Chondrocyte (in vitro differentiated cells): ENCODE measurements at places on chromosomes 7 and 10. TPM values are rescaled to one million over a fixed set of nuclear protein-coding genes. Genes with fewer than 3 reads are reported as not detected.

ANKRD61 gene
- not detected in 3 replicates for total RNA-seq

ABCB4 gene
- 0.10 to 0.15 TPM in 2 of 3 replicates, not detected in the other for total RNA-seq

COBL gene
- 0.17 TPM in 1 of 3 replicates, not detected in the others for total RNA-seq

CYP3A7 gene
- total RNA-seq: not detected in 3 replicates

EPC1 gene
- 22.0 to 31.9 TPM (median 26.8 TPM) in 3 replicates for total RNA-seq

LEP gene
- total RNA-seq: not detected in 3 replicates

SPDYE6 gene
- total RNA-seq: not detected in 3 replicates

CUEDC2 gene
- 55.1 to 64.3 TPM (median 57.7 TPM) in 3 replicates for total RNA-seq

C7orf33 gene
- not detected in 3 replicates for total RNA-seq

TEX36 gene
- total RNA-seq: not detected in 3 replicates

BHLHA15 gene
- total RNA-seq: 0.32 to 1.2 TPM in 2 of 3 replicates, not detected in the other

CDC123 gene
- total RNA-seq: 60.7 to 78.2 TPM (median 67.0 TPM) in 3 replicates

PRTFDC1 gene
- total RNA-seq: 5.9 to 13.1 TPM (median 10.1 TPM) in 3 replicates

AKR1D1 gene
- not detected in 3 replicates for total RNA-seq

SPOCK2 gene
- 0.32 to 1.4 TPM (median 0.80 TPM) in 3 replicates for total RNA-seq

DPYSL4 gene
- total RNA-seq: 19.9 to 37.6 TPM (median 35.2 TPM) in 3 replicates

POP7 gene
- 24.2 to 31.8 TPM (median 25.5 TPM) in 3 replicates for total RNA-seq

GIMAP5 gene
- total RNA-seq: not detected in 3 replicates

HMX2 gene
- not detected in 3 replicates for total RNA-seq

MRPS33 gene
- 27.9 to 36.2 TPM (median 29.4 TPM) in 3 replicates for total RNA-seq

ZNF775 gene
- total RNA-seq: 4.3 to 6.5 TPM (median 6.0 TPM) in 3 replicates

AP5Z1 gene
- total RNA-seq: 35.7 to 61.2 TPM (median 59.7 TPM) in 3 replicates

NUDT13 gene
- total RNA-seq: 1.7 to 2.2 TPM (median 2.0 TPM) in 3 replicates

FAM25G gene
- not detected in 3 replicates for total RNA-seq

SLIT1 gene
- 0.17 TPM in 1 of 3 replicates, not detected in the others for total RNA-seq

PHYHIPL gene
- 0.15 to 0.70 TPM (median 0.20 TPM) in 3 replicates for total RNA-seq

FOXP2 gene
- total RNA-seq: 12.1 to 23.1 TPM (median 12.8 TPM) in 3 replicates

ACTL6B gene
- total RNA-seq: not detected in 3 replicates

VPS50 gene
- 16.7 to 24.7 TPM (median 17.4 TPM) in 3 replicates for total RNA-seq

NOS3 gene
- total RNA-seq: not detected in 3 replicates

TRIM56 gene
- total RNA-seq: 26.1 to 35.7 TPM (median 30.4 TPM) in 3 replicates

STRIP2 gene
- total RNA-seq: 0.87 to 1.3 TPM (median 1.2 TPM) in 3 replicates

ETV1 gene
- total RNA-seq: 1.5 to 4.5 TPM (median 2.7 TPM) in 3 replicates

NPY4R gene
- total RNA-seq: 0.30 to 0.53 TPM in 2 of 3 replicates, not detected in the other

SMO gene
- 34.3 to 40.2 TPM (median 37.4 TPM) in 3 replicates for total RNA-seq

TMEM196 gene
- total RNA-seq: not detected in 3 replicates

NPFFR1 gene
- total RNA-seq: not detected in 3 replicates

IDI2 gene
- not detected in 3 replicates for total RNA-seq

PDE6C gene
- not detected in 3 replicates for total RNA-seq

DGKB gene
- 0.13 to 0.60 TPM (median 0.41 TPM) in 3 replicates for total RNA-seq

GPER1 gene
- total RNA-seq: 5.7 to 9.9 TPM (median 9.5 TPM) in 3 replicates

NEUROG3 gene
- total RNA-seq: not detected in 3 replicates

AHCYL2 gene
- 11.0 to 15.4 TPM (median 14.9 TPM) in 3 replicates for total RNA-seq

CRYGN gene
- total RNA-seq: not detected in 3 replicates

ABCF2 gene
- 35.8 to 42.2 TPM (median 37.7 TPM) in 3 replicates for total RNA-seq

FBXL13 gene
- total RNA-seq: 0.45 to 0.97 TPM (median 0.48 TPM) in 3 replicates

SFTPA2 gene
- total RNA-seq: not detected in 3 replicates

ZNF425 gene
- 4.0 to 4.5 TPM (median 4.1 TPM) in 3 replicates for total RNA-seq

STOX1 gene
- total RNA-seq: 0.97 to 1.9 TPM (median 1.1 TPM) in 3 replicates

ATRNL1 gene
- total RNA-seq: 65.1 to 99.7 TPM (median 66.0 TPM) in 3 replicates
